ENCODE measurements at places on chromosomes 7 and 10. TPM values are rescaled to one million over a fixed set of nuclear protein-coding genes. Genes with fewer than 3 reads are reported as not detected.

Gene TSPAN33
- total RNA-seq: 6.1 TPM

DNA sequence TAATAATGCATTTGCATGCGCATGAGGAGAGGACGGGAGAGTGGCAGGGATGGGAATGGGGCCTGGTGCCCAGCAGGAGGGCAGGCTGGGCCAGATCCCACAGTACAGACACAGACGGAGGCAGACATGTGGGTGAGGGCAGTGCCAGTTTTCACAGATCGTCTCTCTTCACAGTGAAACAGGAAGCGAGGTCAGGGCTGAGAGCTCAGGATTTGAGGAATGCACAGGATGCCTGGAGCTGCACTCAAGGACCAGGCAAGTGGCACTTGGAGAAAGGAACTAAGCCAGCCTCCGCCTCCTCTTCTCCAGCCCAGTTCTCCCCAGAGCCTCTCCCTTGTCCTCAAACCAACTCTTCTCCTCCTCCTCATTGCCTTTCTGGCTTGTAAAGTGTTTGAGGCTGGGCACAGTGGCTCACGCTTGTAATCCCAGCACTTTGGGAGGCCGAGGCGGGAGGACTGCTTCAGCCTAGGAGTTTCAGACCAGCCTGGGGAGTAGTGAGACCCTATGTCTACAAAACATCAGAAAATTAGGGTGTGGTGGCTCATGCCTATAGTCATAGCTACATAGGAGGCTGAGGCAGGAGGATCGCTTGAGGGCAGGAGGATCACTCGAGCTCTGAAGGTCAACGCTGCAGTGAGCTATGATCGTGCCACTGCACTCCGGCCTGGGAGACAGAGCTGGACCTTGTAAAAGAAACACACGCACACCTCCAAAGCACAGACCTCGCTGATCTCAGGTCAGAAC is 115.2 kb downstream of the HIP1 start:
- peaks cover 4% of the 10 kb centered on the region for H3K36me3 ChIP-seq
- H3K27ac ChIP-seq: no peak overlapping the region
- DNase-seq: no peak
- H3K27me3 ChIP-seq: no peaks in the 10 kb centered on the region
- H3K4me1 ChIP-seq: peaks cover 15% of the 10 kb centered on the region
- H3K4me3 ChIP-seq: no peak overlapping the region

GRCh38 chr10:34880817-34881216 is 65.7 kb upstream of the PARD3 start:
- no peaks in the 10 kb centered on the region for H3K27me3 ChIP-seq
- H3K27ac ChIP-seq: no peak overlapping the region
- H3K4me1 ChIP-seq: peaks cover 2% of the 10 kb centered on the region

DNA sequence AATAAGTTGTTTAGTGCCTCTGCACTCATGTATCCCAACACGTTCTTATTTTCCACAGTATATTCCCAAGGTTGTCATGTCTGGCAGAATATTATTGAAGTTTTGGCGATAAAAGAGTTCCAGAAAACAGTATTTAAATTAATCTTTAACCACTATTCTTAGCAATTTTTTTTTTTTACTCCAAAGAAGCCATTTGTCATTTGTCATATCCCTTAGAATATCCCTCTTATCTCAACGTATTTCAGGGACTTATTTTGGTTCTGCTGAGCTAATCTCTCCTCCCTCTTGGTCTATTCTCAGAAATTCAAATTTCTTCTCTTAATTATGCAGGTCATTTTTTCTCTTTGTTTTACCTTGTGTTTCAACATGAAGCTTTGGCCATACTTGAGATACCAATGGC is 643.4 kb downstream of the ANKRD7 start:
- no peak overlapping the region for H3K4me3 ChIP-seq
- no peaks in the 10 kb centered on the region for H3K27me3 ChIP-seq
- no peak overlapping the region for H3K27ac ChIP-seq

GRCh38 chr7:75611557-75612178 is 119.5 kb downstream of the SPDYE5 start:
- no peak overlapping the region for H3K4me3 ChIP-seq
- no peaks in the 10 kb centered on the region for H3K36me3 ChIP-seq
- H3K27me3 ChIP-seq: no peaks in the 10 kb centered on the region
- peaks cover 4% of the 10 kb centered on the region for H3K4me1 ChIP-seq

GRCh38 chr7:8260871-8261694 is 884 bp downstream of the ICA1 start:
- no peak overlapping the region for H3K27ac ChIP-seq
- H3K36me3 ChIP-seq: no peaks in the 10 kb centered on the region
- peaks cover 6% of the 10 kb centered on the region for H3K4me1 ChIP-seq
- H3K4me3 ChIP-seq: peak overlapping the region; percentile 67
- peak; percentile 42 for DNase-seq

Gene SYCE1
- total RNA-seq: 2.1 TPM

DNA sequence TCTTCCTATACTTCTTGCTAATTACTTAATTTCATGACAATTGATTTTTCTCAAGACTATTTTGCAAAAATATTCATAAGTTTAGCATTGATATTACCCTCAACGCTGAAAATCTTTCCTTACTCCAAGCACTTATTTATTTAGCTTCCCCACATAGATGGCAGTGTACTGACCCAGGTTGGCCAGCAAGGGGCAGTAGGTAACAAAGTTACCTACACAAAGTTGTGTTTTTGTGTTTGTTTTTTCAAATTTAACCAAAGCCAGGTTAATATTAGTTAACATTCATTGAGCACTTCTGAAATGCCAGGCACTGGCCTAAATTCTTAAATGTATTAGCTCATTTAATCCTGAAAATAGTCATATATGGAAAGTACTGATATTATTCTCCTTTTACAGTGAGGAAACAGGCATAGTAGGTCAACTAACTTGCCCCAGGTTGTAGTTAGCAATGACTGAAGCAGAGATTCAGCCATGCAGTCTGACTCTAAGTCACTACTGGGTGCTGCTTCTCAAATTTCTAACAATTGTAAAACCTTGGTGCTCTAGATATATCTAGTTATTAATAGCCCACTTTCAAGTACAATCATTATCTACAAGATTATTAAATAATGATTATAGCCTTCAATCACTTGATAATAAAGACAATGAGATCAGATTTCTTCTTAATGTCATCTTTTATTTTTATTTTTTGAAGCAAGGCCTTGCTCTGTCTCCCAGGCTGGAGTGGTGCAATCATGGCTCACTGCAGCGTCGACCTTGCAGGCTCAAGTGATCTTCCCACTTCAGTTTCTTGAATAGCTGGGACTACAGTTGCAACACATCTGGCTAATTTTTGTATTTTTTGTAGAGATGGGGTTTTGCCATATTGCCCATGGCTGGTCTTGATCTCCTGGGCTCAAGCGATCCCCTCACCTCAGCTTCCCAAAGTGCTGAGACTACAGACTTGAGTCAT is 5.8 kb upstream of the GGCT start:
- H3K4me3 ChIP-seq: no peak overlapping the region
- peak; percentile 54 for DNase-seq
- no peaks in the 10 kb centered on the region for H3K27me3 ChIP-seq
- H3K27ac ChIP-seq: no peak overlapping the region
- peaks cover 21% of the 10 kb centered on the region for H3K4me1 ChIP-seq

- no peaks in the 10 kb centered on the region for H3K4me1 ChIP-seq
- DNase-seq: no peak
- no peaks in the 10 kb centered on the region for H3K27me3 ChIP-seq
- H3K4me3 ChIP-seq: no peak overlapping the region
These were observed 784.0 kb downstream of the SUGCT start for GRCh38 chr7:40918701-40919271.

GRCh38 chr10:55491712-55492111 is 690.7 kb upstream of the PCDH15 start:
- no peaks in the 10 kb centered on the region for H3K27me3 ChIP-seq
- H3K4me3 ChIP-seq: no peak overlapping the region
- no peaks in the 10 kb centered on the region for H3K36me3 ChIP-seq
- no peak for DNase-seq
